ENCODE measurements at places on chromosomes 2 and 18.

- no peak for DNase-seq
These were observed 149.3 kb downstream of the FAM124B start for GRCh38 chr2:224252631-224253030.

- DNase-seq: no peak
These were observed 74.2 kb downstream of the OTX1 start for GRCh38 chr2:63124850-63125249.

DNA sequence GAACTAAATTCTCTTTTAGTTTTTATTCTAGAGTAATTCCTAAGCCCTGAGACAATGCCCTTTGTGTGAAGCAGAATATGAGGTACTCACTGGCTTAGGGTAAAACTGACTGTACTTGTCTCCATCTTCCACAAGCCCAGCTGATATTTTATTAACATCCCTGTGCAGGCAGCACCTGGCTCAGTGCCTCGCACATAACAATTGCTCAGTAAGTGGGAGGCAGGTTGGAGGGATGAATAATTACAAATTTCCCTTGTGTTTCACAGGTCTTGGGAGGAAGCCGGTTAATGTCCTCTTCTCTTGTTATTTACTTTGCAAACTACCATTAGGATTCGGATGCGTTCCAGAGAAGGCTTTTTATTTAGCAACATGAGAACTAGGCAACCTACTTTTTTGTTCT, 249.8 kb upstream of the FSHR start:
- DNase-seq: no peak

DNA sequence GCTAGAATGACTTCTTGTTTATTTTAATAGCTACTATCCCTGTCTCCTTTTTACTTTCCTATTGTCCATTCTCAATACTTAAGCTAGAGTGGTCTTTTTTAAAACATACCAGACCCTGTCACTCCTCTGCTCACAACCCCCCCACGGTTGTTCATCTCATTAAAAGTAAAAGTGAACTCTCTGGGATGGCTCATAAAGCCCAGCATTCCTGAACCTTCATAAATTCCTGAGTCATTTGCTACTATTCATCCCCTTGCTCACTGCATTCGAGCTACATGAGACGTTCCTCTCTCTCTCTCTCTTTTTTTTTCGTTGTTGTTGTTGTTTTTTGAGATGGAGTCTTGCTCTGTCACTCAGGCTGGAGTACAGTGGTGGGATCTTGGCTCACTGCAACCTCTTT, 148.7 kb upstream of the DSEL start:
- no peak for DNase-seq

GRCh38 chr2:187107001-187107400, 258.0 kb upstream of the ZSWIM2 start:
- no peak for DNase-seq

- DNase-seq: no peak
These were observed 337.7 kb upstream of the CHAC2 start for GRCh38 chr2:53429901-53430300.
